Upper lobe of left lung (tissue), 6 donors: ENCODE measurements at places on chromosomes 7 and 10. TPM values are rescaled to one million over a fixed set of nuclear protein-coding genes. Genes with fewer than 3 reads are reported as not detected.
A peak's percentile ranks its signal among the peaks of the same experiment; 100 is the strongest.

DNA sequence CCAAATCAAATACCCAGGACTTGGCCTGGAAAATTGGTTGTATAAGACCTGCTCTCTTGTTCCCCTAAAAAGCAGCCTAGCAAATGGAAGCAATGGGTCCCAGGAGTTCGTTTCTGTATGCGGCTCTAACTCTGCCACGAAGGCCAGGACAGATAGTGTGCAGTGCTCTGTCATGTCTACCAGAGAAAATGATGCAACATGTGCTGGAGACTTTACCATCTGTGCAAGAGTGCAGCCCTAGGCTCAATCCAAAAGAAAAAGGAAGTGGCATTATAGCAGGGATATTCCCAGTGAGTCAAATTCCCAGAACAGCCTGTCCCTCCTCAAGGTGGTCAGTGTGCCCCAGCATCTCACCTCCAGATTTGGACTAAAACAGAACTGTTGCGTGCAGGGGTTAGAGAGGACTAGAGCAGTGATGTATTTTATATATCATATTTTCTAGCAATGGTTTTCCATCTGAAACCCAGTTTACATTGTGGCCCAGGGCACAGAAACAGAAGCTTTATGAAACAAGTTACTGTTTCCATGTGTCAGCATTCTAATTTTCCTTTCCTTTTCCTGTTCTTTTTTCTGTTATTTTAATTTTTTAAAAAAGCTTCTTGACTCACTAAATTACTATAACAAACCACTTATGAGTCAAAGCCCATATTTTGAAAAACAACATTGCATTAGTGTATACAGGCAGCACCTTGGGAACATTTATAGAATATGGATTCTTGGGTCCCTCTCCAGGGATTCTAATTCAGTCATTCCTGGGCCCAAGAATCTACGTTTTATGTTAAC lies 311.2 kb downstream of the RNLS start:
- H3K36me3 ChIP-seq = no peaks in the 10 kb centered on the region
- no peak overlapping the region for H3K4me3 ChIP-seq
- peaks cover 14% of the 10 kb centered on the region for H3K4me1 ChIP-seq
- no peaks in the 10 kb centered on the region for H3K27me3 ChIP-seq

DNA sequence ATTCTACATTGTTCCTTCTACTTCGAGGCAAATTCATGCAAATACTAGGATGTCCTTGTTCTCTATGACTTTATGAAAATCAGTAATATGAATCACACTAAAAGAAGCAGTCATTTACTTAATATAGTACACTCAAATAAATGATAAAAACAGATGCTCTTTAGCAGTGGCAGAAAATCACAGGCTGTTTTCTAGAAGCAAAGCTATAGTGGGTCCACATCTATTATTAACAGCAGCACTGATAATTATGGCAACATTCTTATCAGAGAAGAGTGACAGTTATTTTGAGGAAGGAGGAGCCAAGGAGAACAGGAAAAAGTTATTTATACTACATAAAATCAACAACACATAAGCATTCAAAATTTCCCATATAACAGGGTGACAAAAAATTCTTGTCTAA lies 16.5 kb downstream of the KIF5B start:
- no peaks in the 10 kb centered on the region for H3K27me3 ChIP-seq
- H3K27ac ChIP-seq = no peak overlapping the region
- peaks cover 50% of the 10 kb centered on the region for H3K4me1 ChIP-seq
- H3K4me3 ChIP-seq = no peak overlapping the region

DNA sequence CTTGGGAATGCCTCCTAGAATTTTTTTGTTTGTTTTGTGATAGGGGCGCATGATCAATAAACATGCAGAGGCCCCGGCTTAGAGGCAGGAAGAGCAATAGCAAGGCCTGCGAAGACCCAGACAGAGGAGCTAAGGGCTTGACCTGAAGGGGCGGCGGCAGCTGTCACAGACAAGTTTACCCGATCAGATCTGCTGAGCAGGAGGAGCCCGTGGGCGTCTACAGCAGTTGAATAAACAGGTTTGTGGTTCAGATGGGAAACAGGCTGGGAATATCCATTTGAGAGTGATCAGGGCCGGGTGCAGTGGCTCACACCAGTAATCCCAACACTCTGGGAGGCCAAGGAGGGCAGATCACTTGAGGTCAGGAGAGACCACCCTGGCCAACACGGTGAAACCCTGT lies 126.0 kb upstream of the CALN1 start:
- no peak overlapping the region for H3K27ac ChIP-seq
- no peaks in the 10 kb centered on the region for H3K27me3 ChIP-seq
- H3K4me1 ChIP-seq = no peaks in the 10 kb centered on the region

- no peaks in the 10 kb centered on the region for H3K27me3 ChIP-seq
- peak overlapping the region; percentile 93 for H3K27ac ChIP-seq
- H3K4me3 ChIP-seq = peak overlapping the region; percentile 74
- peaks cover 17% of the 10 kb centered on the region for H3K4me1 ChIP-seq
Observed at GRCh38 chr10:99429517-99430095, 818 bp downstream of the GOT1 start.

DNA sequence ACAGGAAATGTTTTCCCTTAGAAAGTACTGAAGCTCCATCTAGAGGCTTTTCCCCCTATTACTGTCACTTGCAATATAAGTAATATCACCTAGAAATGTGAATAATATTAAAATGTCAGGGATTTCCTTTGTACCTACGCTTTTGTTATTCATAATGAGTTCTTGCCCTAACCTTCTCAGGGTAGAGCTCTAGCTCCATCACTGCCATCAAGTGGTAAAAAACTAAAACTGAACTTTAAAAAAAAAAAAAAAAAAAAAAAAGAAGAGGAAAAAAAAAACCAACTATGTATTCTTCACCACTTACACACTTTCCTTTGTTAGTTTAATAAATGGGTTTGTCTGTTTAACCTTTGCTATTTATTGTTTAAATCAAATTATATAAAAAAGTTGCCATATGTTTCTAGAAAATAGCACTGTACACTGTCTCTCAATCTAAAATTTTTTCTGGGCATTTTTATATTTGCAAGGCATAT lies 49.9 kb downstream of the DNAJC1 start:
- H3K27me3 ChIP-seq = no peaks in the 10 kb centered on the region
- H3K27ac ChIP-seq = no peak overlapping the region
- no peaks in the 10 kb centered on the region for H3K36me3 ChIP-seq
- DNase-seq = no peak

DNA sequence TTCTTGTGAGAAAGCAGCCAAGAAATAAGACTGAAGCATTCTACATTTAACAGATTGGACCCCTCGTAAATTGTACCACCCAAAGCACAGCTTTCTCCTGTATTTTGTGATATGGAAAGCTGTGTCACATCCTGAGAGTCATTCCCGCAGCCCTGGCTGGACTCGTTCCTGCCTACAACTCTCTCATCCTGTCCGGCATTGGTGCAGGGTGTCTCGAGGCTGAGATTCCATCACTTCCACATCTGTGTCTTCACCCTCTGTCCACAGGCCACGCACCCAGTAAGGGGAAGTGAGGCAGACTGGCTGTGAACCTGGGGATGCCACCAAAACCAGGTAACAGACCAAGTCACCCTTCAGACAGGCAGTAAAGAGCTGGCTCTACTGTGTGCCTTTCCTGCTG lies 146.2 kb upstream of the KLF6 start:
- no peak overlapping the region for H3K27ac ChIP-seq

- no peaks in the 10 kb centered on the region for H3K4me1 ChIP-seq
- no peaks in the 10 kb centered on the region for H3K27me3 ChIP-seq
- no peaks in the 10 kb centered on the region for H3K36me3 ChIP-seq
- H3K27ac ChIP-seq = peak overlapping the region; percentile 45
- no peak for DNase-seq
Observed at GRCh38 chr10:74227697-74228424, 76.8 kb downstream of the ADK start.

DNA sequence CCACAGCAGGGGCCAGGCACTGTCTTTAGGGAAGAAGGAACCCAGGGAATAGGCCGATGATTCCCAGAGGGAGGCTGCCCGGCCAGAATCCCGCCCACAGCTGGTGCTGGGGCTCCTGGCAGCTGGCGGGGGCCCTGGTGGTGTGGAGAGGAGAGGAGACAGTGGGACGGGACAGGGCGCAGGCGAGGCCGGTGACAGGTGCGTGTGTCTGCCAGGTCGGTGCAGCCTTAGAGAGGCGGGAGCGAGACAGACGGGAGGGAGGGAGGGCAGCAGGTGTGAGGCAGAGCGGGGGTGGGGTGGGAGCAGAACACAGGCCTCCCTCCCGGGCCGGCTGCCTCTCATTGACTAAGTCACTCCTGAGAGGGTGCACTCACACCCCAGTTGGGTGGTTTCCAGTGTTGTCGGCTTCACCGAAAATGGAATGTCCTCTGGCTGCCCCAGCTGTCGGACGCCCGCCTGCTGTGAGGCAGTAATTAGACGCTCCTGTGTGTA lies 55.2 kb downstream of the ELFN1 start:
- H3K4me1 ChIP-seq = no peaks in the 10 kb centered on the region
- H3K4me3 ChIP-seq = no peak overlapping the region
- H3K27ac ChIP-seq = no peak overlapping the region
- H3K36me3 ChIP-seq = no peaks in the 10 kb centered on the region
- no peaks in the 10 kb centered on the region for H3K27me3 ChIP-seq

- no peak overlapping the region for H3K27ac ChIP-seq
- H3K4me1 ChIP-seq = no peaks in the 10 kb centered on the region
- DNase-seq = no peak
- H3K27me3 ChIP-seq = no peaks in the 10 kb centered on the region
Observed at GRCh38 chr10:122014652-122015248, 25.8 kb downstream of the TACC2 start.

DNA sequence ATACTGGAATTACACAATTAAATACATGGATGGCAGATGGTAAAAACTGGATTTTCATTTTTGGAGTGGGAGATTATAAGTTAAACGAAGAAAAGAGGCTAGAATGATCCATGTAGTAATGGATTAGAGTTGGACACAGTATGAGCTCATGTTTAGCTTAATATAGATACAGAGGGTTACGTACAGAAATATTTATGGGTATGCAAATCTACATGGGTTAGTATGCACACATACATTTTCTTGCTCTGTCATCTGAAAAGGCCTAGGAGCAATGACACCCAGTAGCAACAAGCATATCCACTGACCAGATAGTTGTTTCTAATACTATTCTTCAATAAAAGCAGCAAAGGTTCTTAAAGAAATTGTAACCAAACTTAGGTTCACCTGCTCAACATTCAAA lies 366.4 kb downstream of the SEMA3D start:
- H3K27me3 ChIP-seq = no peaks in the 10 kb centered on the region
- no peak overlapping the region for H3K4me3 ChIP-seq

- H3K4me1 ChIP-seq = no peaks in the 10 kb centered on the region
- no peaks in the 10 kb centered on the region for H3K27me3 ChIP-seq
- no peak overlapping the region for H3K27ac ChIP-seq
- H3K4me3 ChIP-seq = no peak overlapping the region
- DNase-seq = no peak
Observed at GRCh38 chr7:117990834-117991233, 117.6 kb upstream of the CTTNBP2 start.

DNA sequence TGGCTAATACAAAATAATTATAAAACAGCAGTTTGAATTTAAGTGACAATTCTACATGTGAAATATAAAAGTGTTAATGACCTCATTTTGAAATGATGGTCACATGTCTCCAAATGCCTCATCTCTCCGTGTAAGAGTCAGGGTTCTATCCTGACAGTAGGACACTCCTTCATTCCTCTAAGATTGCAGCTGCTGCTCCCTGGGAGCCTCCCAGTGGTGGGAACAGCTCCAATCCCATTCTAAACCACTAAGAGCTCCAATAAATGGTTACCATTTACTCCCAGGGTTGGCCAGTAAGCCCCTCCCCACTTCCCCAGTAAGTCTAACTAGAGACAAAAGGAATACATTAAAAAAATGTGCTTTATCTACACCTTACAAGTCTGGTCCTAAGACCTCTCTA lies 344.6 kb upstream of the AOAH start:
- no peaks in the 10 kb centered on the region for H3K27me3 ChIP-seq
- no peak overlapping the region for H3K27ac ChIP-seq
- no peaks in the 10 kb centered on the region for H3K4me1 ChIP-seq

DNA sequence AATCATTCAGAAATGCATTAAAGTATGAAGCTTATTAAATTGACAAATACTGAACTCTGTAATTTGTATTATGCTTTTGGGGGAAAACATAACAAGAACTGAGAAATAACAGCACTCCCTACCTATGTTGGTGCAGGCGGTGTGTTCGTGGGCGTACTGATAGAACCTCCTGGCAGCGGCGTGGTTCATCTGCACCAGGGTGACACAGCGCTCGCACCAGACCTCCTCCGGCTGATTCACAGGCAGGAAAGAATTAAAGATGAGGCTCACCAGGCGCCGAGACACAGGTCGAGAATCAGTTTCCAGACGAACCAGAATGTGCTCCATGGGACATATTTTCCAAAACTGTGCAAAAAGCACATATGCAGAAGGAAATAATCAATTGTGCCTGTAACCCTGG lies 40.2 kb downstream of the NCAPG2 start:
- peaks cover 23% of the 10 kb centered on the region for H3K36me3 ChIP-seq
- H3K27me3 ChIP-seq = no peaks in the 10 kb centered on the region
- H3K27ac ChIP-seq = no peak overlapping the region
- no peak overlapping the region for H3K4me3 ChIP-seq

DNA sequence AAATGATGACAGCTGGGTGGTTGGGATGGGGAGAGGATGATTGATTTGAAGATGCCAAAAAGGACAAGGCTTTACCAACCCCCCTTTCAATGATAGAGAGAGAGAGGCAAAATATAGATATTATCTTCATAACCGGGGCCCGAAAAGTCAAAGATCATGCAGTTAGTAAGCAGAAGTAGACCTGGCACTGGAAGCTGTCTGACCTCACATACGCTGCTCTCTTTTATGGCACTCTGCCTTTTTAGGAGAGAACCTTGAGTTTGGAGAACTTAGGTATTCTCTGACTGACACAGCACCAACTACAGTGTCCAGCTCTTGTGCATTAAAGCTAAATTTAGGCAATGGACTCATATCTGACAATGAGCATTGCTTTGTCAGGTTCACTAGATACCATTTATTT lies 30.7 kb downstream of the CNNM2 start:
- no peak overlapping the region for H3K27ac ChIP-seq
- DNase-seq = no peak
- H3K4me3 ChIP-seq = no peak overlapping the region

- H3K4me3 ChIP-seq = no peak overlapping the region
- DNase-seq = no peak
Observed at GRCh38 chr7:134129856-134130523, 2.9 kb downstream of the LRGUK start.

- DNase-seq = no peak
- peaks cover 10% of the 10 kb centered on the region for H3K4me1 ChIP-seq
- no peak overlapping the region for H3K27ac ChIP-seq
- no peaks in the 10 kb centered on the region for H3K27me3 ChIP-seq
Observed at GRCh38 chr10:132507409-132507955, 30.1 kb upstream of the INPP5A start.

GRCh38 chr10:79353000-79353406 lies 5.7 kb downstream of the PPIF start:
- H3K4me1 ChIP-seq = peaks cover 15% of the 10 kb centered on the region
- no peak overlapping the region for H3K27ac ChIP-seq
- H3K27me3 ChIP-seq = no peaks in the 10 kb centered on the region

- H3K36me3 ChIP-seq = no peaks in the 10 kb centered on the region
- no peaks in the 10 kb centered on the region for H3K27me3 ChIP-seq
- no peak overlapping the region for H3K27ac ChIP-seq
- no peaks in the 10 kb centered on the region for H3K4me1 ChIP-seq
- no peak for DNase-seq
Observed at GRCh38 chr7:101405474-101406067, 42.9 kb downstream of the COL26A1 start.

- no peaks in the 10 kb centered on the region for H3K27me3 ChIP-seq
- no peak overlapping the region for H3K27ac ChIP-seq
- no peak for DNase-seq
- H3K36me3 ChIP-seq = no peaks in the 10 kb centered on the region
- no peak overlapping the region for H3K4me3 ChIP-seq
- no peaks in the 10 kb centered on the region for H3K4me1 ChIP-seq
Observed at GRCh38 chr7:85529831-85530230, 343.0 kb upstream of the SEMA3D start.

GLI3 gene
- 19.4 TPM for total RNA-seq

MPP7 gene
- 29.8 TPM for total RNA-seq

OR2A1 gene
- not detected for total RNA-seq

FEZF1 gene
- not detected for total RNA-seq

HDAC9 gene
- total RNA-seq = 8.4 TPM

TFPI2 gene
- 1.8 TPM for total RNA-seq
